Activated T-helper 17 cell treated with anti-CD3 and anti-CD28 coated beads, Interleukin-2, amount 50 U/mL, for 72 hours (primary cell): ENCODE measurements at places on chromosomes 5 and 9. TPM values are rescaled to one million over a fixed set of nuclear protein-coding genes. Genes with fewer than 3 reads are reported as not detected.

The WNT8A gene
- not detected for total RNA-seq

The SEMA5A gene
- total RNA-seq: not detected

GRCh38 chr9:8329561-8330283 is 530.1 kb upstream of the DMAC1 start:
- ATAC-seq: no peak

- no peak for ATAC-seq
Observed at GRCh38 chr5:152644029-152644728, 239.1 kb upstream of the NMUR2 start.

GRCh38 chr5:86666981-86667380 is 49.2 kb downstream of the COX7C start:
- no peak for ATAC-seq
